Activated T-helper 1 cell treated with anti-CD3 and anti-CD28 coated beads, Interleukin-2, amount 50 U/mL, for 16 hours (primary cell): ENCODE measurements at places on chromosomes 3 and 15.

DNA sequence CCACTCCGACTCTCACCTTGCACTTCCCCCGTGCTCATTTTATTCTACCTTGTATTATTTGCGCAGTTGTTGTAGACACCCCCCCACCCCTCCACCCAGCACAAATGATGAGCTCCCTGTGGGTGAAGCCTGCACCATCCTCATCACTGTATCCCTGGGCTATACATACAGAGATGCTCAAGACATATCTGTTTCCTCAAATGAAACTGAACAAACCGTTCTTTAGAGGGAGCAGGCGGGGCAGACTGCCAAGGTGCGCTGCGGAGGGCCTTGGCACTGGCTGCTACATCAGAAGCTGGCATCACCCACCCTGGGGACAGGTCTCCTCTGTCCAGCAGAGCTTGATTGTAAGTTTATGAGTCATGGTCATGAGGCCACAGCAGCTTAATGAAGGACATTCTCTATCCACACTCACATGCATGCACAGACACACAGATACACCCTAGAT lies 29.0 kb downstream of the ADCY5 start:
- no peak for DNase-seq

- DNase-seq, result no peak
Measured at GRCh38 chr3:94175677-94176076, 112.8 kb downstream of the NSUN3 start.

GRCh38 chr3:97911459-97911858 lies 60.8 kb downstream of the RIOX2 start:
- no peak for DNase-seq

DNA sequence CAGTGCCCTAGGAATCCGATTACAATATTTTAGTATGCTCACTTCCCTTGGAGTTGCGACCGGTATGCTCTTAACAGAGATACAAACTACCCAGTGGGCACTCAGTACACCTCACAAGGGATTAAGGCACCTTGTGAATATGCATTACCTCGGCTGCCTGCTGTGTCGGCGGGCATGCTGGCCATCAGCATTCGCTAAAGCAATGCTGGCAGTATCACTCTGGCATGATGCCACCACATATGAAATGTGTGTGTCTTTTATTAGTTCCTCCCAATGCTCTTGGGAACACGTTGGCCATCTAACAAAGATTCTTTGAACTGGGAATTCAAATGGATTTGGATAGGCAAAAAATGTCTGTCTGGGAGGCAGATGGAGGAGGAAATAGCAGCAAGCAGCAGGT lies 67.4 kb upstream of the FOXB1 start:
- DNase-seq, result no peak

- DNase-seq, result no peak
Measured at GRCh38 chr3:171347301-171348039, 112.7 kb downstream of the TNIK start.

- DNase-seq, result no peak
Measured at GRCh38 chr15:87902772-87903426, 353.6 kb downstream of the NTRK3 start.

- DNase-seq, result no peak
Measured at GRCh38 chr3:50340448-50341329, at the start of gene RASSF1. RASSF1 (minus strand) TSS chr3:50340836; CDS start chr3:50340805, 31 bp downstream.

GRCh38 chr3:184323696-184324095 lies 9.3 kb downstream of the EIF4G1 start:
- no peak for DNase-seq

DNA sequence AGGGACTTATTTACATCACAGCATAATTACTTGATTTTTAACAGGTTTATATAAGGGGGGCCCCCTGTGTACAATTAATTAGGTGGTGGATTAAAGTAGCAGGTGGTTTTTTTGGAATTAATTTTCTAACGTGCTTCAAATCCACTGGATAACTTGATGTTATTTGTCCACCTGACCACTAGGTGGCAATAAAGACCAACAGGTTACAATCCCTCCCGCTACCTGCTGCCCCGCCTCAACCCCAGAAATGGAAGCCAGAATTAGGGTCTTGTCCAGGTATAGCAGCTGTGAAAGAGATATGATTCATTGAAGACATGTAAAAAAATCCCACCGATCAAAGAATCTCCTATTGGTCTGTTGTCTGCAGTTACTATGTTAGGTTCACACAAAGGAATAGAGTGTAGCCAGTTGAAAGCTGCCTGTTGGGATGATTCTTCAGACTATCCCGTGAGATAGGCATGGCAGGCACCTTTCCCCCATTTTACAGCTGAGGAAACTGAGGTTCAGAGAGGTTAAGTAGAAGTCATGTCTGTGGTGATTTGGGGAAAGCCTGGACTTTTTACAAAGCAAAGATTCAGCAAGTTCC lies 44.0 kb downstream of the MFSD1 start:
- DNase-seq, result no peak
